ENCODE measurements at places on chromosomes 1 and 21.

- no peak for DNase-seq
These were observed 18.3 kb upstream of the IL22RA1 start for GRCh38 chr1:24161270-24161669.

DNA sequence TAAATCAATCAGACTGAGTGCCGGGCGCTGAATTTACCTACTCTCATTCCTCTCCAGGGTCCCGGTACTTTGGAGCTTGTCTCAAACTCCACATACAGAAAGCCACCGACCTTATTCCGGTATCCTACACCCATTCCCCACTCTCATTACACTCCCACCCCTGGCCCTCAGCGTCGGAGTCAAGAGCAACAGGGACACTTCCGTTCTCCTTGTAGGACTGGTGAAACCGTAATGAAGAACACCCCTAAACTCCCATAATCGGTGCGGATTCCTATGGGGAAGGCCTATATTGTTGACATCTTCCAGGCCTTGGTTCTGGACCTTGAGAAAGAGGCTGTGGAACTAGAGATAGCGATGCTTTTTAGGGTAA is 798 bp downstream of the ZBED6 start:
- DNase-seq: no peak

DNA sequence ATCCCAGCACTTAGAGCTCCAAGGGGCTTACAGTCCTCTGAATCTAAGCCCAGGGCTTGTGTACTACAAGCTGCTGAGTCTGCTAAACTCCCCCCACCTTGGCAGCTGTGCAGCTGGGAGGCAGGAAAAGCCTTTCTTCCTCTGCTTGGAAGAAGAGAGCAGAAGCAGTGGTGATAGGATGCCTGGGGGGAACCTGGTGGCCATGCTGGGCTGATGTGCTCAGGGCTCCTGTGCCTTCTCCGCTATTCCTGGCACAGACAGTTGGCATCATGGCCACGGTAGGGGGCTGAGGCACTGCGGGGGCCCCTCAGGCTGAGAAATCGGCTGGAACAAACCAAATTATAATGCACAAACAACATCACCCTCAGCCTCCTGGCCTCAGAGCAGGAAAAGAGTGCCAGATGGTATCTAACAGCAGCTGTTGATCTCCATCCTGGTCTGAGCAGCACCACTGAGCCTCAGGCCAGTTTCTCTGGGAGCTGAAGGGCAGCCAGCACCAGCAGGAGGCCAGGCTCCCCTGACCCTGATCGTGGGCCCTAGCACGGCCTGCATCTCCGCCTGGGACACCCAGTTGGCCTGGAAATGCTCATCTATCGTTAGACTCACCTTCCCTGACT is 35.8 kb downstream of the ECE1 start:
- no peak for DNase-seq

DNA sequence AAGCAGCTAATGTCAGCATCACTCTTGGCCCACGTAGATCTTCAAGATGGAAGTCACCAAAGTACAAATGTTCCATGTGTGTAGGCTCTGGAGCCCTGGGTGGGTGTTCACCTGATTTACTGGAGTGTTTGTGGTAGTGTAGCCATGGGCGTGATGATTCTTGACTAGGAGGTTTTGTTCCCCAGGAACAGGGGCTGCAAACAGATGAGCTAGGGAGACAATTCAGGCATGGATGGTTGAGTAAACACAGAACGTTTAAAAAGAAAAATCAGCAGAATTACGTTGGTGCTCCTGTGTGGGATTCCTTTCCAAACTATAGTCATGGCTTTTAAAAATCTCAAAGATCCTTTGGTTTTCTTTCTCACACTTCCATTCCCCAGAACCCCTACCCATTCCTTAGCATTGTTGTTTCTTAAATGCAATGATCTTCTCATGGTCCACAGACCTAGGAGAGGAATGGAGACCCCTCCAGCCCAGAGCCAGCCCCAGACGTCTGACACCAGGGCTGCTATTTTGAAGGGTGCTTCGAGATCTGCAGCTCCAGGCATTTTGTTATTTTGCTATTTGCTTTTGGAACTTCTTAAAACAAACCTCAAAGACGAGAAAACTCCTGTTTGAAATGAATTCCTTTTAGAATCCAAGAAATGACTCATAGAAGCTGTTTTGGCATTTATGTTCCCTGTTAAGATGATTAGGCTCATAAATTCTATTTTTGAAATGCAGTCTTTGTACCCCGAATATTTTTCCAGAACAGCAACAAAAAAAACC is 115.1 kb downstream of the ETS2 start:
- no peak for DNase-seq

DNA sequence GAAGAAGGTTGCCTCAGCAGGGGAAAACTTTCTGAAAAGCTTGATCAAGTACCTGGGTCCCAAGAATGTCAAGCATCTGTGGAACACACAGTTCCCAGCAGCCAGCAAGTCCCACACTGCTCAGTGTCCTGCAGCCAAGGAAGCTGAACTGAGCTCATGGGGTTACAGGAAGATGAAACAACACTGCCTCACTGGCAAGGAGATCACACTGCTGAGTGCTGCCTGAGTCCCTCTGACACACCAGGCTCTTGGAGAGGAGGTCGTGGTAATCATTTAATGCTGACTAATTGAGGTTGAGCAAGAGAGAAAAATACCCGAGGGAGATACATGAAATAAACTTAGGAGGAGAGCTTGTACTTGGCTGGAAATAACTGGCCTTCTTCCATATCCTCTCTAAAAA is 75.2 kb downstream of the MPZL1 start:
- DNase-seq: no peak

All from ecto neural progenitor cell (in vitro differentiated cells).